Endothelial cell of coronary artery (primary cell): ENCODE measurements at places on chromosomes 11 and 22. TPM values are rescaled to one million over a fixed set of nuclear protein-coding genes. Genes with fewer than 3 reads are reported as not detected.

MS4A1 gene
- not detected in 2 replicates for total RNA-seq

SERPINH1 gene
- 477 and 804 TPM in 2 replicates for total RNA-seq

PYGM gene
- 0.36 and 0.38 TPM in 2 replicates for total RNA-seq

SLC5A1 gene
- not detected in 2 replicates for total RNA-seq

KIF18A gene
- total RNA-seq = 8.9 and 15.4 TPM in 2 replicates

VSIG2 gene
- 0.54 and 0.85 TPM in 2 replicates for total RNA-seq

PPP1R14B gene
- total RNA-seq = 285 and 313 TPM in 2 replicates
